ENCODE measurements at places on chromosomes 6 and 20. TPM values are rescaled to one million over a fixed set of nuclear protein-coding genes. Genes with fewer than 3 reads are reported as not detected.

DNA sequence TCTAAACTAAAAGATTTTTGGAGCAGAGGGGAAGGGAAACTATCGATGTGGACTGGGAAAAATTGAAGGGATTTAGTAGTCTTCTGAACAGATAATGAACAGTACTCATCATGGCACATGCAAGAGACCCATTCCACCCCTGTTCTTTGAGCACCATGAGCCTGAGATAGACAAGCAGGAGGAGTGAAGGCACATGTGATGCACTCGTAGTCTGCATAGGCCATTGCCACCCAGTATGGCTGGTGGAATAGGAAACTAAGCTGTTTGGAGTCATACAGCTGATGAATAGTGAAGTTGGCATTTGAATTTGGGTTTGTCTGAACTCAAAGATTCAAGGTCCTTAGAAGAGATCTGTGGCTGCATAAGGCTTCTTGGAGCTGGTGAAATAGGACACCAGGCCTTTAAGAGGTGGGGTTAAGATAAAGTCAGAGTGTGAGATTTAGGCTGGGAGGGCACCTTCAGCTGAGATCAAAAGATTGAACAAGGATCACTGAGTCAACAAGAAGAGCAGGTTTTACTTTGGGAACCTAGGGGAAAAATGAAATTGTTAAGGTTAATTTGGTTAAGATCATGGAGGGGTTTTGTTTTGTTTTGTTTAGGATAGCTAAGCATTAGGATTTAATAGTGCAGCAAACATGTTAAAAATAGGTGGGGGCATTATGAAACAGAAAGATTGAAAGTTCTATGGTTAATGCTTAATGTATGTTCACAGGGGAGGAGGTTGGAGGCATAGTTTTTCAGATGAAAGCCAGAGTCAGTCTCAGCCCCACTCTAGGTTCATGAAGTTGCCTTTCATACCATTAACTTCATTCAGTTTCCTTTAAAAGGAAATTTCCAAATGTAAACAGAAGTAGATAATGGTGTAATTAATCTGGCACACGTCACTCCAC, 148.8 kb downstream of the ARID1B start:
- no peak for DNase-seq

DNA sequence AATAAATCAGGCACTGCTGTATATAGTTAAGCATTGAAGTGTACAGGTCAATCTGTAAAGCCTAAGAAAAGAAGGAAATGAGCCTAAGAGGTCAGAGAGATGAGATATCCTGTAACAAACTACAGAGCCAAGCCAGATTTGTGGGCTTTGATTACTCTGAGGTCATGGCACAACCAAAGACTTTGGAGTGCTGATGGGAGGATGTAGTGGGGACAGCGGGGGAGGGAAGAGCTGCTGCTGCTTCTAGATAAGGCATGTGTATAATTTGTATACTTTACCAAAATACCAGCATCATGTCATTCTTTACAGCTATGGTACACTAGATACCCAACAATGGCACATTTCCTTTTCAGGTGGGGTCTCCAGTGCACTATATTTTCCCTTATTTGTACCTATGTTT, 102.5 kb downstream of the OGFRL1 start:
- DNase-seq: no peak

Gene ATF6B
- total RNA-seq: 99.8 TPM

DNA sequence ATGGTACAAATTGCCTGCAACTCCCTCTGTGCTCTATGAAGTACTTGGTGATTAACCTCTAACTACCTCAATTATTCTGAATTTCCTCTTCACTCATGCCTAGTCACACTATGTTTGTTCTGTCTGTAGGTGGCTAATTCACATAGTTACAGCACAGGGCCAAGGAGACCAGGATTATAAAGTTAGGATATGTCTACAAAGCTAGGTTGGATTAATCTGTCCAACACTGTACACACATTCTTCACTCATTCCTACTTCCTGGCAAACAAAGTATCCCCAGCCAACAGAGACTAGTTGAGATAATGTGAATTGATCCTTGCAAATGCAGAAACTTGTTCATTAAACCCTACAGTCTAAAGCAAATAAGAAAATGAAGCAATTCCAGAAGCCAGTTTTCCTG, 269.8 kb downstream of the HACE1 start:
- no peak for DNase-seq

GRCh38 chr6:64580346-64580745, 944.7 kb downstream of the PHF3 start:
- no peak for DNase-seq

Data from mesothelial cell of epicardium (in vitro differentiated cells).